ENCODE measurements at places on chromosomes 7 and 10.

DNA sequence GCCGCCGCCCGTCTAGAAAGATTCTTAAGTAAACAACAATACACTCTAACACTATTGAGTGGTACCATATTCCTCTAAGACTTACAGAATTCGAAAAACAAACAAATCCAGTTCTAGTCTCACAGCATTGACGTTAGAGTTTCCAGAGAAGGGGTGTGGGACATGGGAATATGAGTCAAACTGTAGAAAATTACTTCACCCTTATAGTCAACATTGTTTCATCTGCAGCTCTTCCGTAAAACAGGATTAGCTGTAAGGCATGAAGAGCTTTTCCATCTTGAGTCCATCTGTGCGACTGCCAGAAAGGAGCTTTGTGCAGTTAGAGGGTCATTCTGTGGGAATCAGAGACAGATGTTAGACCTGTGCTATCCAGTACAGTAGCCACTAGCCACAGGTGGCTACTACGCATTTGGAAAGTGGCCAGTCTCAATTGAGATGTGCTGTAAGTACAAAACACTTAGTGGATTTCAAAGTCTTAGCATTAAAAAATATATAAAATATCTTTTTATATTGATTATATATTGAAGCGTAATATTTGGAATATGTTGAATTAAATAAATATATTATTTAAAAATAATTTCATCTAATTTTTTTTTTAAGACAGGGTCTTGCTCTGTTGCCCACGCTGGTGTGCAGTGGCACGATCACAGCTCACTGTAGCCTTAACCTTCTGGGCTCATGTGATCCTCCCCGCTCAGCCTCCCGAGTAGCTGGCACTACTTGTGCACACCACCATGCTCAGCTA lies 79.8 kb upstream of the MPP7 start:
- no peak for DNase-seq

DNA sequence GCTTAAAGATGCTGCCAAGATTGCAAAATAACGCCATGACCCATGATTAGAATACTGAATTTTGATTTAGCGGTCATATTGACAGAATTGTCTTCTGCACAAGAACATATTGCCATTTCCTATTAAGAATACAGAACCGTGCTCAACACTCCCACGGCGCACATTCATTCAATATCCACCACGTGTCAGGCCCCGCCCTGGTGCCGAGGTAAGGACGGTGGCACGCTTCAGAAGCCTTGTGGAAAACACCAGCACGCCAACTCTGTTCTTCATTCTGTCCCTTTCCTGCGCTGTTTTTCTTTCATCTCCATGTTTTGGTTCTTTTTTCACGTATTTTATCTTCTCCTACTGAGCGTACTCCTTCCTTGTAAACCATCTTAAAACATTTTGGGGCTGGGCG lies 189.3 kb downstream of the ZMYND11 start:
- no peak for DNase-seq

GRCh38 chr10:97399843-97400545 lies 1.1 kb downstream of the RRP12 start:
- peak; percentile 33 for DNase-seq

GRCh38 chr10:15300697-15301096 lies 70.4 kb downstream of the FAM171A1 start:
- DNase-seq, result no peak

GRCh38 chr10:93993782-93994437 lies at the start of gene PLCE1:
Gene PLCE1, plus strand, starts transcription at chr10:93993931. Its CDS starts 37,116 bp downstream, at chr10:94031047.
- no peak for DNase-seq

DNA sequence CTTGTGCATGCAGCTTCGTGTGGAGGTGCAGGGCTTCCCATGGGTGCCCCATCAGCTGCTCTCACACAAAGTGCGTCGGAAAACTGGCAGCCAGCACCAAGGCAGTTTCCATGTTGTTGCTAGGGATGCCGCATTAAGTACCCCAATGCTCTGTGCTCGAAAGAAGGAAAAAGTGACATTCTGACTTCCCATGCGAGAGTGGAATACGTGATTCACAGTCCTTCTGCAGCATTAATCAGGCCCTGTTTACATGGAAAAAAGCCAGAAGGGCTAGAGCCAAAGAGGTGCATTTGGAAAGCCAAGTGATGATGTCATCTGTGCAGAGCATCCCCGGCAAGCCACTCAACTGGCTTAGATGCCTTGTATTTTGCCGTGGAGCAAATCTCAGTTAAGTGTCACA lies 258.3 kb downstream of the GATA3 start:
- no peak for DNase-seq

DNA sequence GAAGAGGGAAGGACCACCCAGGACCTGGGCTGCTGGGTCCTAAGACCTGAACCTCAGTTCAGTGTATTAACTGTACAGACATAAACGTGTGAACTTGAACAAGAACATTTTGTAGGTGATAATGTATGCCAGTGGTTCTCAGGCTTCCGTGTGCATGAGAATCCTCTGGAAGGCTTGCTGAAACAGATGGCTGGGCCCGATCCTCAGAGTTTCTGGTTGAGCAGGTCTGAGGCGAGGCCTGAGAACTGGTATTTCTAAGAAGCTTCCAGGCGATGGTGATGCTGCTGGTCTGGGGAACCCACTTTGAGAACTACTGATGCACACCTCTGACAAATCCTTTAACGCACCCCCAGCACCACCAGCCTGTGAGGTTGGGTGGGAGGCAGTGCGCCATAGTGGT lies 70.4 kb downstream of the CDH23 start:
- no peak for DNase-seq

- no peak for DNase-seq
Measured at GRCh38 chr10:81978238-81978637, 103.2 kb downstream of the NRG3 start.

- no peak for DNase-seq
Measured at GRCh38 chr7:149670288-149670687, 103.1 kb downstream of the ZNF467 start.

GRCh38 chr10:22606164-22606614 lies 108.2 kb downstream of the PIP4K2A start:
- peak; percentile 52 for DNase-seq

GRCh38 chr10:127614484-127615017 lies 65.4 kb downstream of the NPS start:
- DNase-seq, result no peak

DNA sequence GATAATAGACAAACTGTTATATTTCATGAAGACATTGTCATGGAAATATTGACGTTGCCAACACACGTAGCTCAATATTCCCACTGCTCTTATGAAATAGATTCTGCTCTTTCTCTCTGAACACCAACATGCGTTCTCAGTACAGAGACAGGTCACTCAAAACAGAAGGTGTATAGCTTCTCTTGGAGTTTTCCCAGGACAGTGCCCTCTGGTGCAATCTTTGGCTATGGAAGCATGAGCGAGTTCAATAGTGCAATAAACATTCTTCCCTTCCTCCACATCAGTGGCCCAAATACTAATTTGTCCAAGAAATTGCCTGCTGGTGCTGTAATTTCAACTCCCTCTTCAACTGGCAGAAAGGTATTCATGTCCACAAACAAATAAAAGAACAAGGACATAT lies 145.3 kb downstream of the MAGI2 start:
- DNase-seq, result no peak

DNA sequence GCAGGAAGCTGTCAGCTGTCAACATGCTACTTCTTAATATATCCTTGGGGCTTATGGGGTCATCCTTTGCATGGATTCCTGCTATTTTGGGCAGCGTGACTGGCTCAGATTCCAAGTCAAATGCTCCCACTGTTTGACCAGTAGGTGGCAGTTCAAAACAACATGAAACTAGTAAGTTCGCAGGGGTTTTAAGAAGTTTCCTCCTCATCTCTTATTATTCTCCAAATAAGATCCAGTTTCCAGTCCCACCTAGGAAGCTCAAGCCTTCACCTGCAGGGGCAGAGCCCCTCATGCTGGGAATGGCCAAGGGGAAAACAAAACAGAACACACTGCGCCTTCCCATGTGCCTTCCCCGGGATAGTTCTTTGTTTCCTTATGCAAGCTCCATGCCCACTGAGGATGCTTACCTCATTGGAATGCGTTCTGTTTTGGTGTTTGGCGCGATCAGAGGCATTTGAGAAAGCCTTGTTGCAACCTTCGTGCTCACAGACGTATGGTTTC lies 259.8 kb downstream of the GLI3 start:
- peak; percentile 3 for DNase-seq

DNA sequence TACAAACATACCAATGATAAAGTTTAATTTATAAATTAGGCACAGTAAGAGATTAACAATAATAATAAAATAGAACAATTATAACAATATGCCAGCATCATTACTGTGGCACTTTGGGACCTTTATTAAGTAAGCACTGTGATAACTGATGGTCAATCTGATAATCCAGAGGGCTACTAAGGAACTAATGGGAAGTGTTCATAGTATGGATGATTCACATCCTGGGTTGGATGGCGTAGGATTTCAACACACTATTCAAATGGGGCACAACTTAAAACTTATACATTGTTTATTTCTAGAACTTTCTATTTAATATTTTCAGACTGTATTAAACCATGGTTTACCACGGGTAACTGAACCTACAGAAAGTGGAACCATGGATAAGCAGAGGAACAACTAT lies 90.8 kb downstream of the KIF20B start:
- DNase-seq, result no peak

DNA sequence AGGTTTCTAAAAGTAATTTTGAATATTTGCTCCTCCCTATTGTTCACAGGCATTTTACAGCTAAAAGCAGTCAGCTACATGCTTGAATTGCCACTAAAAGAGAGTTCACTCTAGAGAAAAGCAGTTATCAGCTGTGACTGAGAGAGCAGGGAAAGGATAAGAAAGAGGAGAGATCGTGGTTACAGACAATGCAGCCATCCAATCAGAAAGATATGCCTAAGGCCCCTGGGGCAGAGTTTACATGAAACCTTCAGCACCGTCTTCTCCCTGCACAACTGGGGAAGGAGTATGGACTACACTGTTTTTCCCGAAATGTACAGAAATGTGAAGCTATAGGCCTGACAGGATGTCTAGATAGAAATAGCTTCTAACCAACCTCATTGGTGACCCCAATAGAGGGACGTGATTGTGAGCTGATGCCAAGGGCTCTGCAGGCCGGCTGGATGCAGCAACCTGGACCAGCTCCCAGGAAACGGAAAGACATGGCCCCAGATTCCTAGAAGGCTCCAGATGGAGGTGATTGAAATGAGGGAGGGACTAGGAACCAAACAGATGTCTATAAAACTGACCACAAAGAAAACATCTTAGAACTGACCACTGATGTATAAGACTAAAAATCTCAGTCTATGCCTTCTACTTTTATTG lies 3.2 kb upstream of the VSTM4 start:
- DNase-seq, result no peak

DNA sequence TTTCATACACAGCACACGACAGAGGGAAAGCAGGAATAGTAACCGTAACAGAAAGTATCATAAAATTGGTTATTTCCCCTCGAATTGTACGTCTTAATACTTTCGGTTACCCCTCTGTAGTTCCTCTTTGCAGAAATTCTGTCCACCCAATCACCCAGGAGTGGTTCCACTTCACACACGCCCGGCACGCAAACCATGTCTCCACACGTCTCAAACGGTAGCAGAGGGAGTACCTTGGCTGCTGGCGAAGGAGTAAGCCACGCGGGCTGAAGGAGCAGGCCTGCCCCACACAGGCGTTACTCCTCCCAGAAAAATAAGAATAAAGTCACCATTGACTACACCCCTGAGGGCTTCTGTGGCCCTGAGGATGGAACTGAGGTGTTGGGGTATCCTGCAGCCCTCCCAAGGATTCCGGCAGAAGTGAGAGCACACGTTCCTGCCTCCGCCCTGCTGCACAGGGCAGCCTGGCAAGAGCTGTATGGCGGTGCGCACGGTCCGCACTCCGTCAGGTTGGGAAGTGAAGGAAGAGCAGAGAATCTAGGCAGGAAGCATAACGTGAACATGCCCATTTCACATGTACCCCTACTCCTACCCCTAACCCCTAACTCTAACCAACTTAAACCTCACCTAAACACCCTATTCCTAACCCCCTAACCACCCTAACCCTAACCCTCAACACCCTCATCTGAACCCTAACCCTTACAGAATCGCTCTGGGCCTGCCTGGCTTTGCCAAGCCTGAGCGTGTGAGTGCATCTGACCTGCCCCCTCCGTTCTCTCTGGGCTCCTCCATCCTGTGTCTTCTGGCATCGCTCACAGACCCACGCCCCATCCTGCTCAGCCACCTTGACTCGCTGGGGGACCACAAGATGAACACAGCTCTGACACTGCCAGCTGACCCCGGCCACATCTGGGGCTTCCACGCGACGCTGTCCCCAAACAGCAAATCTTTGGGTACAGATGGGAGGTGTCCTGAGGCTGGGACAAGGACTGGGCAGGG lies 18.2 kb downstream of the GPR146 start:
- no peak for DNase-seq

DNA sequence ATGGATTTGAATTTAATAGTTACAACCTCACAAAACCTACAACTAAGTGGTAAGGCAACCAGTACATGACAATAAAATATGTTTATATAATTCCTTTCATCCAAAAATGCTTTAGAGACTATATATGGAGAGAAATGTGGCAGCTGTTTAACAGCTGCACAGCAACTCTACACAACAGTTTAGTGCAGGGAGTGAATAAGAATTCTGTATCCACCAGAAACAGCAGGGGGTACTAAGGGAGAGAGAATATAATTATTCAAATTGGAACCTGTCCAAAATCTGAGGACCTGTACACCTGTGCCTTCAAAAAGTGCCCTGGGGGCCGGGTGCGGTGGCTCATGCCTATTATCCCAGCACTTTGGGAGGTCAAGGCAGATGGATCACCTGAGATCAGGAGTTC lies 49.6 kb downstream of the POLL start:
- DNase-seq, result no peak

DNA sequence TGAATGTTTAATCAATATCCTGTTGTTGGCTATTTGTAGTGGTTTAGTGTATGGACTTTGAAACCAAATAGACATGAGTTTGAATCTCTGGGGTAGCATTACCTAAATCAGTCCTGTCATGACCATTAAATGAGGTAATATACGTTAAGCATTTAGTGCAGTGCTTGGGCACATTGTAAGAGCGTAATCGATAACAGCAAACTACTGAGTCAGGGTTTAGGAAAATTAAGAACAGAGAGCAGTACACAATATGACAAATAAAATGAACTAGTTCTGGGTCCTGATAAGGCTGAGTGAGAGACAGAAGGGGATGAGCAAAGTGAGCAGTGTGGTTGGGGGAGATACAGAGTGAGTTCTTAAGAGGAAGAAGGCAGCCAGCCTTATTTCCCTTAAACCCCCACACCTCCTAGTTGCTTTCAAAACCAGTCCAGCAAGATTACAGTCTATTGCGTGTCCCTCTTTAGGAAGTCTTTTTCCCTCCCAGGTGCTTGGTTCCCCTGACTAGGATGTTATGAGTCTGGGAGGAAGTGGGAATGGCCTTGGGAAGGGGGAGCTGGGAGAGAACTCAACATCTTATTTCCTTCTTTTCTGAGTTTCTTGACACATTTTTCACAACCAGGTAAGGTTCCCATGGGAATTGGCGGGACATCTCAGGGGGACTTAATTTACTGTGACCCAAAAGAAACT lies 171.0 kb downstream of the SND1 start:
- no peak for DNase-seq

- DNase-seq, result no peak
Measured at GRCh38 chr10:35889971-35890675, 248.0 kb upstream of the FZD8 start.

GRCh38 chr10:102455893-102456471 lies 4.6 kb upstream of the C10orf95 start:
- no peak for DNase-seq
